ENCODE measurements at places on chromosomes 7 and 10.

- no peak for DNase-seq
Observed at GRCh38 chr7:115293628-115294240, 371.8 kb downstream of the MDFIC start.

DNA sequence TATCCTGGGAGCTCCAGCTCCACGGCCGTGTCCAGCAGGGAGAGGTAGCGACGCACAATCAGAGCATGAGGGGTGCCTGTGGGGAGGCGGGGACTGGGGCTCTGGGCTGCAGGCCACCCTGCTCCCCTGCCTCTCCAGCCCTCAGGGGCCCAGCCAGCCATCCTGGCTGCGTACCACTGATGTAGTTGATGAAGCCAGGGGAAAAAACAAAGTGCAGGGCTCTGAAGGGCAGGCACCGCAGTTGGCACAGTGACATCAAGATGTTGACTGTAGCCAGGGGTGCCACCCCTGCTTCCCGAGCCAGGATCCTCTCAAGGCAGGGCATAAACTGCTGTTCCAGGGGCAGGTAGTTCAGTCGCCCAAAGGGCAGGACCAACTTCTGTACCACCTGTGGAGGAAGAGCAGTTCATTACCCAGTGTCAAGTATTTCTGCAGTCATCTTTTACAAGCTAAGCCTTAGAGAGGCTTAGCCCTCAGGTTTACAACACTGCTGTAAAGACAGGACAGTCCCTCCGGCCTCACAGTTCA lies 2.8 kb downstream of the FASTK start:
- no peak for DNase-seq

GRCh38 chr7:51327287-51327717 lies 10.7 kb upstream of the COBL start:
- DNase-seq, result no peak

DNA sequence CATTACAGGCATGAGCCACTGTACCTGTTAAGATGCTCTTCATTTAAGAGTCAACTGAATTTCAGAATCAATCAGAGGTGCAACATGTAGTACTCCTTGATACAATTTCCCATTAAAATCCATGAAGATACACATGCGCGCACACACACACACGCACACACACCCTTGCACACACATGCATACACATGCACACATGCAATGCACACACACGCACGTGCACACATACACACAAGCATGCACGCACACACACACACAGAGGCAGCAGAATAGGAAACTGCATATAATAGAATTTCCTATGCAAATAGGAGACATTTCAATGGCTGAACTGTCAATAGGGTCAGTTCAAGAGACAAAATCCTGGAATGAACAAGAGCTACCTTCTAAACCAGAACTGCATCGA lies 192.6 kb downstream of the CALN1 start:
- no peak for DNase-seq

DNA sequence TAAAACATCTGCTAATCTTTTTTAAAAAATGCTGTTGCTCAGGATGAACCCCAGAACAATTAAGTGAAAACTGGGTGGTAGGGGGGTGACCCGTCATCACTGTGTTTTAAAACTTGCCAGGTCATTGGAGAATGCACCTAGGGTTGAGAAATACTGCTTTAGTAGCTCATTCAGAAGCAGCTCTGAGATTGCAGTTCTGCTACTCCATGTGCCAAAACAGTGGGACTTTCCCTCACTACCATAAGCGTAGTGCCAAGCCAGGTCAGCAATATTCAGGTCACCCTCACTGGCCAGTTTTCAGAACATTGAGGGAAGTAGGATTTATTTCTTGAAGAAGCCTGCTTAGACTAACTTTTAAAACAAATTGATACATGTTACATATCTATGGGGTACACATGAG lies 5.2 kb downstream of the STEAP2 start:
- no peak for DNase-seq

DNA sequence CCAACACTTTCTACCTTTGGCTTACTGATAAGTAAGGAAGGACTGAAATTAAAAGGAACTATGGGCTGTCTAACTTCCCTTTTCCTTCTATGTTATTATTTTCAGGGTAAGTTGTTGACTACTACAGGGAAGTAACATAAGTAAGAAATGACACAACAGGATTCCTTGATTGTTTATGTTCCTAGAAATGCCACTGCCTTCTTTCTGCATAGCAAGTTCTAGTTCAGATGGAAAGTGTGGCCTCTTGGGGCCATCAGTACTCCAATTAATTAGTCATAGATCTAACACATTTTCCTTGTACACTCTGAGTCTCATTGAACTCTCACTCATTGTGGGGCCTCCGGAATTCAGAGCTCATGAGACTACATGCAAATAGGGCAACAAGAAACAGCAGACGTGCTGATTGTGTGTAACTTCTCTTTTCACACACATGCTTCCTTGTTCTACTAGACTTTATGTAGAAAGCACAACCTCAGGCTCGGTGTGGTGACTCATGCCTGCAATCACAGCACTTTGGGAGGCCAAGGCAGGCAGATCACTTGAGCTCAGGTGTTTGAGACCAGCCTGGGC lies 35.3 kb upstream of the HIBADH start:
- no peak for DNase-seq

GRCh38 chr7:105979405-105979804 lies 16.3 kb downstream of the CDHR3 start:
- DNase-seq, result no peak

- no peak for DNase-seq
Observed at GRCh38 chr7:30705596-30705995, 23.3 kb upstream of the CRHR2 start.

- no peak for DNase-seq
Observed at GRCh38 chr7:147153571-147153970, 1037.0 kb downstream of the CNTNAP2 start.

- no peak for DNase-seq
Observed at GRCh38 chr10:74282848-74283210, 131.8 kb downstream of the ADK start.

- DNase-seq, result no peak
Observed at GRCh38 chr10:126734967-126735366, 64.5 kb upstream of the C10orf90 start.

DNA sequence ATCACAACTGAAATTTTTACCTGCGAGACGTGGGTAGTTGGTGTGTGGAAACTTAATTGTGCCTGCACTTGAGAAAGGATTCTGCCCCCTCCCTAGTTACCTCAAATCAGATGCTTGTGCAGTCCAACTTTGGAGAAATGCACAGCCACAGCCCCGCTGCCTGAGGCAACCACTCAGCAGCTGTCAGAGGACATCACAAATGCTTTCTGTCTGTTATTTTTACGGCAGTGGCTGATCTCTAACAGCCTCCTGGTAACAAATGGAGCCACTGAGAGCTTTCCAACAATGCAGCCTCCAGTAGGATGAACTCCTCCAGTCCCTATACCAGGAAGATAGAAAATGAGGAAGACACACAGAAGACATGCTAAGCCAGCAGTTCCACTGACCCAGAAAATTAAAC lies 712.2 kb upstream of the GHITM start:
- no peak for DNase-seq

DNA sequence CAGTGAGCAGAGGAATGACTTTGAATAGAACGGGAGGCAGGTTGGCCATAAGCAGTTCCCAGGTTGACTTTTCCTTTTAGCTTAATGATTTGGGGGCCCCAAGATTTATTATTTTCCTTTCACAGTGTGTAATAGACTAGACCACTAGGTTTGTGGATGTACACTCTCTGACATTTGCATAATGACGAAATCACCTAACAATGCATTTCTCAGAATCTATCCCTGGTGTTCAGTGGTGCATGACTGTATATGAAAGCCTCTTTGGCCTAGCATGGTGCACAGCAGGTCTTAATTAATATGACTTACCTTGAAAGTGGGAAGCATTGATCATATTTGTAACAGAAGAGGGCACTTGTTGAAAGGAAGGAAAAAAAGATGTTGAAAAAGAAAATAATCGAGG lies 761.9 kb downstream of the TYW1 start:
- no peak for DNase-seq

DNA sequence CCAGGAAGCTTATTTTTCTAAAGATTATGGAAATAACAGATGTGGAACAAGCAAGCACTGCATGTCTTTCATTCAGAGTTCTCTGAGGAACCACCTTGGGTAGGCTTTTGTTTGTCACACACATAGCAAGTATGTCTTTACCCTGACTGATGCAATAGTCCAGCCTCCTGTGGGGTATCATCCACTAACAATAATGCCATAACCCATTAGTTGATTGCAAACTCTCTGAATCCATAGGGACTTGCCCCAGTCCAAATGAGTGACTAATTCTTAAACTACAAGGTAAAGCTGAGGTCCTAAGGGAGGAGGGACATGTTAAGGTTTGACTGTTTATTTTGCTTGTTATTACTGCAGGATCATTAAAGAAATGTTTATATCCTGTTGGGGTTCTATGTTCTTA lies 151.4 kb upstream of the PRPS1L1 start:
- DNase-seq, result no peak

GRCh38 chr7:7924303-7924702 lies 44.3 kb upstream of the GLCCI1 start:
- DNase-seq, result no peak

- DNase-seq, result peak; percentile 77
Observed at GRCh38 chr10:95350219-95350829, 59.5 kb upstream of the PDLIM1 start.

DNA sequence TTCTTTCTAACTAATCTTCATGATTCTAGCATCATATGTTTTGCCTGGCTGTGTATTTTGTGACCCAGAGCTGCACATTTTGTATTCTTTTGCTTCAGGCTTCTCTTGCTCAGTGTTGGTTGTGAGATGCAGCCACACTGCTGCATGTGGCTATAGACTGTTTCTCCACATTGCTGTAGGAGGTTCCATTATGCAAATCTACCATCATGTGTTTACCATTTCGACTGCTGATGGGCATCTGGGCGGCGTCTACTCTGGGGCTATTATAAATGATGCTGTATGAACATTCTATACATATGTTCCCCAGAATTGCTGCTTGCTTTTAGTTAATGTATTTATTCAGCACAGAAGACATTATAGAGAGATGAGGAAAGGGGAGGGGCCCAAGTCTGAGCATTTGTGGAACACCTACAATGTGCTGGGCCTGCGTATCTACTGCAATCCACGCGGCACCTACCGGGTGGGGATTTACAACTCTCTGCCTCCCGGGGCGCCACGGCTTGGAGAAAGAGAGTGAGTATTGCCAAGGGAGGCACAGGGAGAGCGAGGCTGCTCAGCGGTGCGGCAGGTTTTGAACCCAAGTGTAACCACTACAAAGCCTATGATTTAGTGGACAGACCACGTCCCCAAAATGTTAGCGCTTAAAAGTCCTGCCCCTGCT lies 172.5 kb downstream of the PRKAG2 start:
- no peak for DNase-seq

DNA sequence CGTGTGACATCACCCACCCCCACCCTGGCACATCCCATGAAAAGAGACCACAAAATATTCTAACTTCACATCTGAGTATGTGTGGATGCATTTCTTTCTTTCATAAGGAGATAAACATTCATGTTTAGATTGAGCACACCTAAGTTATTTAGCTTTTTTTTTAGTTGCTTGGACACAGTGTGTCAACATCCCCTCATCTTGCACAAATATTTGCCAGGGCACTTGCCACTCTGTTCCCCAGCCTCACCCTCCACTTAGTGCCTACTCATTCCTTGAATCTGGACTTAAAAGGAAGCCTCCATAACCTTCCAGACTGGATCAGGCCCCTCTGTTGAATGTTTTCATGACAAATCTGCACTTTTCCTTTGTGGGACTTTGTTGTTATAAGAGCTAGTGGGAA lies 338.9 kb upstream of the IGFBP3 start:
- DNase-seq, result no peak

DNA sequence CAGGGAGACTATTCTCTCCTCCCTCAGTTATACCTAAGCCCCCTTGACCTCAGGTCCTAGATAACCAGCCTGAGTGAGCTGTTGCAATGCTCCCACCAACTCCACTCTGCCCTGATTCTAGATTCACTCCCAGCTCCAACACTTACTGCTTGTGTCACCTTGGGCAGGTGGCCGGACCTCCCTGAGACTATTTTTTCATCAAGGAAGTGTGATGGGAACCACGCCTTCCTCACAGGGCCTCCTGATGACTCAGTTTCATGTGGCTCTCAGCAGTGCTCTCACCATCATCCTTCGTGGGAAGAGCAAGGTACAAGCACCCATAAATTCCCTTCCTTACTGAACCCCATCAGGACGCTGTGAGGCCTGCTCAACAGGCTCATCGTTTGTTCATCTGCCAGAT lies 925.8 kb upstream of the ZNF722 start:
- DNase-seq, result no peak

- no peak for DNase-seq
Observed at GRCh38 chr7:102042016-102042656, 224.7 kb downstream of the CUX1 start.

GRCh38 chr7:48168159-48168558 lies 3.1 kb upstream of the ABCA13 start:
- DNase-seq, result no peak

GRCh38 chr7:81308643-81309322 lies 389.9 kb upstream of the SEMA3C start:
- DNase-seq, result no peak

DNA sequence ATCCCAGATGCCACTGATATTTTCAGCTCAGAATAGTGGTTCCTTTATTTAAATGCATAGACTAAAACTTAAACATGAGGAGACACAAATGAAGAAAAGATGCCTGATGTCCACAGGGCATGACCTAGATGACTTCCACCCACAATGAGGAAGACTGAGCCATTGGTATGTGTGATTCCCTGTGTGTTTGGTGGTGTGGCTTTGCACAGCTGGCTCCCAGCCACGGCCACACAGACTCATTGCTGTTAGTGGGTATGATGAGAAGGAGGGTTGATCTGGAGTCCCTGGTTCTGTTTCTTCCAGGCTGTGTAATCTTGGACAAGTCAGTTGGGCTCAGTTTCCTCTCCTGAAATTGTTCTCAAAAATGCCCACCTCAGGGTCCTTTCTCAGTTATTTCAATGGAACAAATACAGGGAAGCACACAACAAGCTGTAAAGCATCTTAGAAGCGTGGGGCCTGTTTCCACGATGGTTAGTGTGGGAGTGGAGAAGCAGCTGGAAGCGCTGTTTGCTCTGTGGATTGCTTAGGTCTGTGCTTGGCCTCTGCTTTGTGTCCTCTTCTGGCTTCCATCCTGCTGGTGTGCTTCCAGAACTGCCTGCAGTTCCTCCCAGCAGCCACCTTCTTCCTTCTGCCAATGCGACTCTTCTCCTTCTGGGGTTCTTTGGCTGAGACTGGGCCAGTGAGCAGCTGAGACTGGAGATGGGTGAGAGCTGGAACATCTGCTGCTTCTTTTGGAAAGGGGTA lies 303.7 kb downstream of the BMPER start:
- no peak for DNase-seq

GRCh38 chr10:11282156-11282555 lies 264.5 kb downstream of the CELF2 start:
- no peak for DNase-seq

DNA sequence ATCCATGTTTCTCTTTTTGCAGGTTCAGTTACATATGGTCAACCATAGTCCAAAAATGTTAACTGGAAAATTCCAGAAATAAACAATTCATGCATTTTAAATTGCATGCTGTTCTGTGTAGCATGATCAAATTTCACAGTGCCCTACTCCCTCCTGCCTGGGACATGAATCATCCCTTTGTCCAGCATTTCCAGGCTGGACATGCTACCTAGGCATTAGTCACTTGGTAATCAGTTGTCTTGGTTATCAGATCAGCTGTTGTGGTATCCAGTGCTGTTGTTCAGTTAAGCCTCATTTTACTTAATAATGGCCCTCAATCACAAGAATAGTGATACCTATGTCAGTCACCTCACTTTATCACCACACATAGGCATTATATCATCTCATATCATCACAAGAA lies 7.3 kb upstream of the PNLIP start:
- no peak for DNase-seq

GRCh38 chr10:112960151-112960681 lies 10.2 kb downstream of the TCF7L2 start:
- DNase-seq, result no peak

GRCh38 chr7:5451391-5451790 lies 27.8 kb upstream of the TNRC18 start:
- no peak for DNase-seq
